ENCODE measurements at places on chromosomes 4 and X.

GRCh38 chrX:153953342-153953830, 8.9 kb upstream of the RENBP start:
- DNase-seq = peak; percentile 81

GRCh38 chr4:185846505-185847150, 34.6 kb upstream of the SORBS2 start:
- no peak for DNase-seq

DNA sequence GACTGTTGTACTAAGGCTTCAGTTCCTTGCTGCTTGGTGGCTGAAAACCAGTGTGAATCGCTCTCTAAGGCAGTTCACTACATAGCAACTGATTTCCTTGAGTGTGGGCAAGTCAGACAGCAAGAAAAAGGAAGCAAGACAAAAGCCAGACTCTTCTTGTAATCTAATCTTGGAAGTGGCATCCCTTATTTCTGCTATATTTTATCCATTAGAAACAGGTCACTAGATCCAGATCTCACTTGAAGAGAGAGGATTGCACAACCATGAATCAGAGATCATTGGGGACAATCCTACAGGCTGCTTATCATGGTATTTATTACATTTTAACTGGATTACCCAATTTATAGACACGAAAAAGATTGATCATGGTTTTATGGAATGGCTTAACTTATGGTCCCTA, 684.5 kb downstream of the GRID2 start:
- DNase-seq = no peak

- no peak for DNase-seq
Observed at GRCh38 chr4:89703829-89704590, 133.0 kb downstream of the SNCA start.

DNA sequence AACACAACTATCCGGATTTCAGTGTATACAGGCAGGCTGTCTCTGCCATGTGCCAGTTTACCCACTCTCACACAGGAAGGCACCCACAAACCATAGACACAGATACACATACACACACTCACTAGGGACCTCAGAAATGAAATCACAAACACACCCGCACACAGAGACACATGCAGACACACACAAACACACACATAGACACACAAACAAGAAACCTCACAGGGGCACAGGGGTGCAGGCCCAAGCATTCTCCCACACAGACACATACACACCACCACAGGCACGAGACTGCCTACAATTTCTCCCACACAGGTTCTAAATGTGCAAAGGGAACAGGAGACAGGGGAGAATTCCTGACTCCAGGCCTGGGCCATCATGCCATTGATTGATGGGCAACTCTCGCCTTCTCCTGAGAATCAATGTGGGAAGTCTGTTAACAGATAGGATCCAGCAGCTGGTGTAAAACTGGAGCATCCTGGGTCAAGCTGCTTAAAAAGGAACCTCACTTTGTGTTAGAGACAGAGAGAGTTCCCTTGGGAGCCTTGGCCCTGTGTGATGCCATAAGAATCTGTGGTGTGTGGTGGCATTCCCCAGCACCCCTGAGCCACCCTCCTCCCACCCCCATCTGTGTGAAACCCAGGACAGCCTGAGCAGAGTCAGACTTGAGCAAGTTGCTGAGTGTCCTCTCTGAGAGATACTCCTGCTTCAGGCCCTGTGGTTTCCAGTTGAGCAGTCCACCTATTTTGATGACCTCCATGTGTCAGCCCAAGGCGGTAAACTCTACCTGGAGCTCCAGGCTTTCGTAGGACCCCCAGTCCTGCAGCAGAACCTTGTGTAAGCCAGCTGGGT, 33.9 kb downstream of the NBDY start:
- DNase-seq = no peak
